ENCODE measurements at places on chromosomes 5 and 9.
A peak's percentile ranks its signal among the peaks of the same experiment; 100 is the strongest.

- no peak for DNase-seq
Measured at GRCh38 chr9:95807326-95807947, 68.1 kb upstream of the ERCC6L2 start.

- DNase-seq = no peak
Measured at GRCh38 chr9:126614088-126614454, 343 bp downstream of the LMX1B start.

DNA sequence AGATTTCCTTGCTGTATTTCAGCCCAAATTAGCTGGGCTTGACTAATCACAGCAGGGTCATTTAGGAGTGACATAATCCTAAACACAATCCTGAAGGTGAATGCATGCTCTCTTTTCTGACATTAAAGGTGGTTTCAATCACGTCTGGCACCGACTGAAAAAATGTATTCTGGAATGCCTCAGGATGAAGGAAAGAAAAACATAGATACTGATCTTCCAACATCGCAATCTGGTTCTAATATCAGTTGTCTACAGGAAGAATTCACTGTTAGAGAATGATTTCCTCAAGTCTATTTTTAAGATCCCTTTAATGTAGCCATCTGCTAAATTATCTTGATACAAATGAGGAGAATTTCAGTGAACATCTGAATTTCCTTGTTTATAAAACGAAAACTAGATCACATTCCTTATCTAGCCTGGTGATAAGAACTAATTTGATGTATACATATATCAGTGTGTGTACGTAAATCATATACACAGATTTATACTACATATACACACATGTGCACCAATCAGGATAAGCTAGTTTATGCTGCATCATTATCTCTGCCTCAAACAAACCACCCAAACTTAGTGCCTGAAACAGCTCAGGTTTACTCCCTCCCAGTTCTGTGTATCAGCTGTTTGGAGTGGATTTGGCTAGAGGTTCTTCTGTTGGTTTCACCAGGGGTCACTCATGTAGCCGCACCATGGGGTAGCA is 31.3 kb upstream of the TAS2R1 start:
- DNase-seq = peak; percentile 42

DNA sequence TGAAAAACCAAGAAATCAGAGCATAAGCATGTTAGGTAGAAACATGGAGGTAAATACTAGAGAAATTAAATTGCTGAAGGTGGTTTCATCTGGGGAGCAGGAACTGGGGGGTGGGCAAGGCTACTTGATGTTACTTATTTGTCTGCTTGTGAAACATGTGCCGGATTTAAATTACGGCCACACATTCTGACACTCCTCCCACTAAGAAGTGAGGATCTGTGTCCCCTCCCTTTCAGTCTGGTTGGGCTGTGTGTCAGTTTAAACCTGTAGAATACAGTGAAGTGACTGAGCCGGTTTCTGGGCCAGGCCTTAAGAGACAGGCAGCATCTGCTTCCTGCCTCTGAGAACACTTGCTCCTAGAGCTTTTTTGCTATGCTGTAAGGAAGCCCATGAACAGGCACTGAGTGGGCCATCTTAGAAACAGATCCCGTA is 2.3 kb upstream of the IARS1 start:
- no peak for DNase-seq

DNA sequence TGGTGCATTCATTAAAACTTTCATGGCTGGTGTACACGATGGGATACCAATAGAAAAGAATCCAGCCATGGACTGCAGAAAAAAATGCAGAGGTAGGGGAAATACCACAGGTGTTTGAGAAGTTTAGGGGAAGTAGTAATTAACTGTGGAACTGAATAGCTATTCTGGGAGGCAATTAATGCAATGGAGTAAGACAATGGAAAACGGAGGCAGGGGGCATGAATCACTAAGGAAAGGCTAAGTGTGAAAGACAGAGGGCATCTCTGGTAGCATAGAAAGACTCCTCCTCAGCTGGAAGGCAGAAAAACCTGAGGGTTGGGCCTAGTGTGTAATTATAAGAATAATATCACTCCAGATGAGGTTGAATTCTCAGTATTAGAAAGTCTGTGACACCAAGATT is 30.9 kb upstream of the NPR3 start:
- DNase-seq = no peak

- DNase-seq = no peak
Measured at GRCh38 chr9:109914280-109915027, 134.5 kb downstream of the PALM2AKAP2 start.

DNA sequence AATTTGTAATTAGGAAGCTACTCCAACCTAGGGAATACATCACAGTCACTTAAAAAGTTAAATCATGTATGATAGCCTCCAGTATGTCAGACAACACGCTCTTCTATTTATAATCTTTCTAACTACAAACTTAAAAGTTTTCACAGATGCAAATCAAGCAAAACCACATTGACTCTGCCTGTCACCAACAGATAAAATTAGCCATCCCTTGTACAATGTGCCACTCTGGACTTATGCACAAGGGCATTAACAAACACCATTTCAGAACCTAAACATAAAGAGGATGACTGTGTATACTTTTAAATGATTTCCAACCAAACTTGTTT is 14.7 kb downstream of the ERP44 start:
- DNase-seq = no peak

DNA sequence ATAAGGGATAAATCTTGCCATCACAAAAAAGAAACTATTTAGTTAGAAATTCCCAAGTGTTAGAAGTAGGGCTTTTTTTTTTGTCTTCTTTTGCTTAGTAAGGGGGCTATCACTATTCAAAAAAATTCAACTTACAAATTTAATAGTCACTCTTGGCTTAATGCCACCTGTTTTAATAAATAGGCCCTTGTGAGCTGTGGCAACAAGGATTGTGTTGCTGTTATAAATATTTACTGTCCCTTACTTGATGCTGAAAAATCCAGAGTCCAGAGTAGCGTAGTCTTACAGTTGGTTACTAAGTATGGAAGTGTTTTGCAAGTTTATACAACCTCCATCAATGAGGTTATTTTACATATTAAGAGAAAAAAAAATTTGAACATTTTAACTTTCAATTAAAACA is 21.4 kb upstream of the CEP78 start:
- no peak for DNase-seq

- no peak for DNase-seq
Measured at GRCh38 chr5:67144183-67144639, 52.4 kb downstream of the CD180 start.

- peak; percentile 74 for DNase-seq
Measured at GRCh38 chr9:14309403-14309802, 4.5 kb downstream of the NFIB start.

GRCh38 chr5:132103969-132104391 is 30.4 kb downstream of the CSF2 start:
- DNase-seq = no peak

GRCh38 chr9:24210641-24211040 is 335.1 kb downstream of the IZUMO3 start:
- no peak for DNase-seq

- no peak for DNase-seq
Measured at GRCh38 chr5:155546075-155546474, 532.5 kb downstream of the KIF4B start.

DNA sequence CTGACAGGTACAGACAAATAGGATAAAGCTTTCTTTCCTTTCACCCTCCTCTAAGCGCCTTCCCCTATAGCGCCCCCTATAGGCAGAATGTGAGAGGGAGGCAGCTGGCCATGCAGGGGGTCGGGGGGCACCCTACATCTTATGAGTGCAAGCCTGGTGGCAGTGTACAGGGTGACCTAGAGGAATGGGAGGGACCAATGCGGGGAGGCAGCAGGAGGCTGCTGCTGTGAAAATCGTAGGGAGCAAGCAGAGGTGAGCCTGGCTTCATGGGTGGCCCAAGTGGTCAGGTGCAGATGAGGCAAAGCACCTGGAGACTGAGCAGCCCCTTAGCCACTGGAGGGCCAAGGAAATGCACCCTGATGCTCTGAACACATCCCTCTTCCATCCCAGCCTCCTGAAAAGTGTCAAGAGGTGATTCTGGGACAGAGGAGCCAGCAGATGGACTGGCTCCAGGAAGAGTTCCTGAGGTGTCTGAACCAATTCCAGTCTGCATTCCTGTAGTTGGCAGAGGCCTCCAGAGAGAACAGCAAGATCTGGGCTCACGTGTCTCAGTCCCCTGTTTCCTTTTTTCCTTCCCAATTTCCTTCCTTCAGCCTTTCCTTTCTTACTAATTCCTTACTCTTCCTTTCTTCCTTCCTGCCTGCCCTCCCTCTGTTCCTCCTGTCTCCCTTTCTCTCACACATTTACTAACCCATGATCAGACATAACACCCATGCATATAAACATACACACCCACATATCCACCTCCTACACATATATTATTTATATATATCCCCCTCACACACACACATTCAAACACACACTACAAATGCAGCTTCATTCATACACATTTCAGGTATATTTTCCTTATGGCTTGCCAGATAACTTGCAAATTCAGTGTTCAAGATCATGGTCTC is 32.8 kb upstream of the GALNT10 start:
- DNase-seq = no peak

DNA sequence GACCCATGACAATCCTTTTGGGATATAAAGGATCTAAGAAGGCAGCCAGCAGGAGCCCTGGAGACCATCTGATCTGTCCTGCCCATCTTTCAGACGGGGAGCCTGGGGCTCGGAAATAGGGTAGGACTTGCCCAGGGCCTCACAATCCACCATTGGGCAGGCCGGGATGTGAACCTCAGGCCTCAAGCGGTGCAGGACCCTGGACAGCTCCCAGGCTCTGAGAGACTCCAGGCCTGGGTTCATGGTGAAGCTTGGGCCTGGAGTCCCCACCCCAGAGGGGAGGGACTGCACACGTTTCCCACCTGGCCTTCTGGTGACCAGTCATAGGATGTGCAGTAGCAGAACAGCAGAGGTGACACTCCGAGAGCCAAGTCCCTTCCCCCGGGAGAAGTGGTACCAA is 36.6 kb upstream of the RAPGEF1 start:
- DNase-seq = no peak

DNA sequence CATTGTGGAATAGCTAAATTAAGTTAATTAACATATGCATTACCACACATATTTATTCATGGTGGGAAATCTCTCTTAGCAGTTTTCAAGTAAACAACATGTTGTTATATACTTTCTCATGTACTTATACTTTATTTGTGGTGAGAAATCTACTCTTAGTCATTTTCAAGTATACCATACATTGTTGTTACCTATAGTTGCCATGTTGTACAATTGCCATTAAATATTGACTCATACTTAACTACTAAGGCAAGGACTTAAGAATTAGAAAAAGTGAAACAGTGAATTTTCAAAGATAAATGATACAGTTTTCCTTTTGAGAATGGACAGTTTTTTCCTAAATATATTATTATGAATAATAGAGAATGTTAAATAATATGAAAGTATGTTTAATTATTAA is 27.7 kb downstream of the UGCG start:
- DNase-seq = no peak
